AG09319 (cell line): ENCODE measurements at places on chromosomes 6 and 20.
A peak's percentile ranks its signal among the peaks of the same experiment; 100 is the strongest.

GRCh38 chr6:121533321-121533841, 97.9 kb downstream of the GJA1 start:
- DNase-seq = no peak

DNA sequence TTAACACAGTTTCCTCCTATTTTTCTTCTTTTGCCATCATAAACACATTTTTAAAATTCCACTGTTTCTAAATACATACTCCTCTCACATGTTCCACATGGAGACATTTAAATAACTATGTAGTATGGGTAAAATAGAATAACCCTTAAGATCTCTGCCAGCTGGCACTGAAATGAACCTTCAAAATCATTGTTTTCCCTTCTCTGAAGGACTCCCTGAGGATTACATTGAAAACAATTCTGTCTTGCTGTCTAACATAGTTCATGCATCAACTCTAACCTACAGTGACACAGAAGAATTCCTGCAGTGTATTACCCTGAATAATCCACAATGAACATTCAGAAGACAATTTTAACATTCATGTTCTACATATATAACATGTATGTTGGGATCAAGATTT, 1361.8 kb upstream of the CITED2 start:
- peak; percentile 29 for DNase-seq

DNA sequence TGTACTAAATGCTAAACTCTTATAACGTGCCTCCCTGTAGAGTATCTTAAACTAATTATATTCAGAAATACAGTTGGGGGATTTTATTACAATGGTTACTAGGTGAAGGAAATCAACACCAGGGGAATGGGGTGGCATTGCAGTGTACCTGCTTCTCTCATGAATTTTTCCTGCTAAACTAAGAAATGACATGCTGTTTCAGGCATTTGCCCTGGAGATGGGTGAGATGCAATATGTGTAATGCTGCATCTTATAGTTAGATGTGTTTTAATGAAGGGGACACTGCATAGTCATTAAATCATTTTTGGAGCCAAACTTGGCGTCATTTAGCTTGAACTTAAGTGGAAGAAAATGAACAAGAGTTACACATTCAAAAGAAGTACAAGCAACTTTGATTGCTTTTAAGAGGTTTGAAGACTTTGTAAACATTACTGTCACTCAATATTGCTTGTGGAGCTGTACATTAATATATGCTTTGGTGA, 4.3 kb downstream of the EYA4 start:
- no peak for DNase-seq

GRCh38 chr6:146871611-146872425, 273.0 kb downstream of the ADGB start:
- no peak for DNase-seq

DNA sequence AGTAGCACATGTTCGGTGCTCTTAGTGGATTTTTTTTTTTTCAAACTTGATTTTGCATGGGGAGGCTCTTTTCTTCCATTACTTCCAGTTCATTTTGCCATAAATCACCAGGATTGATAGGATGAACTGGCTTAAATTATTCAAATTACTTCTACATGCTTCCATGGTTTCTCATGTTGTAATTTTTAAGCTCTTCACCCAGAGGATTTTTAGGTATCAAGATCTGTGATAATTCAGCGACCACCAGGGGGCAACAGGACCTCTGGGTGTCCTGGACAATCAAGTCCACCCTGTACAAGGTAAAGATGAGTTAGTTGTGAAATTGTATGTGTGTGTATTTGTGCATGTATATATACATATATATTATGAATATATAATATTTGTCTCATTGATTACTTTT, 4.2 kb upstream of the EPHA7 start:
- no peak for DNase-seq

- DNase-seq = no peak
These were observed 1.1 kb upstream of the JAG1 start for GRCh38 chr20:10674684-10675449.

DNA sequence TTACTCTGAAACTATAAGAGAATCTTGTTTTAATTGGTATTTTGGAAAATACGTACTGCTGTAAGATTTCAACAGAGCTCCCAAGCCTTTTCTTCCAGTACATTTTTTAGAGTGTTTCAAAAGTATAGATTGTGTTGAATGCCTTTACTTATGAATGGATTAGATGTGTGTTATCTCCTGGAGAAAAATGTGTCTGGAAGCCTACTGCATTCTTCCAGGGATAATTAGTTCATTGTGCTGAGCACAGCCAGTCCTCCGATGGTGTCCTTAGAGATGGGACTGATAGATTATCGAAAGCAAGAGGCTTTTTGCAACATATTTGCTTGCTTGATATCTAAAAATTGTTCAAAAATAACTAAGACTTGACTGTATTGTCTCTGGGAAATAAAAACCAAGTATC, 114.2 kb downstream of the PLEKHG1 start:
- DNase-seq = no peak

- no peak for DNase-seq
These were observed 134.8 kb downstream of the DTNBP1 start for GRCh38 chr6:15527838-15528617.

DNA sequence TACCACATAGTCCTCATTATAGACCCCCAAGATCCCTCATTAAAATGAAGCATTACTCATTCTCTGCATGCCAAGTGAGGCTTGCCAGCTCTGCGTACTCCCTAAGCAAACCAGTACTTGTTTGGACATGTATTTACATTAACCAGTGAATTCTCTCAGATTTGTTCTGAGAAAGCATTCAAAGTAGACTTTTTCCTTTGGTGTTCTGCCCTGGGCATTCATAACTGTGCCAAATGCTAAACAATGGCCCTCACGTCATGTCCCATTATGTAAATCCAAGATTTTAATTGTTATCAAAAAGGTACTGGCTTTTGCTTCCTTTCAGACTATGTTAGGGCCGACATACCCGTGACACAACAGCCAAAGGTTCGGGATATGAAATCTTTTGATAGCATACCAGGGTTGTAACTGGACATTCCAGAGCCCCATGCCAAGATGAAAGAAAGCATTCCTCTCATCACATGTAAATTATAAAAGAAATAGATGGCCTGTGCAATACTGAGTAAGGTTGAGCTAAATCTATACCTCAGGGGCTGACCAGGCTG, 164.2 kb downstream of the ADAT2 start:
- DNase-seq = no peak

DNA sequence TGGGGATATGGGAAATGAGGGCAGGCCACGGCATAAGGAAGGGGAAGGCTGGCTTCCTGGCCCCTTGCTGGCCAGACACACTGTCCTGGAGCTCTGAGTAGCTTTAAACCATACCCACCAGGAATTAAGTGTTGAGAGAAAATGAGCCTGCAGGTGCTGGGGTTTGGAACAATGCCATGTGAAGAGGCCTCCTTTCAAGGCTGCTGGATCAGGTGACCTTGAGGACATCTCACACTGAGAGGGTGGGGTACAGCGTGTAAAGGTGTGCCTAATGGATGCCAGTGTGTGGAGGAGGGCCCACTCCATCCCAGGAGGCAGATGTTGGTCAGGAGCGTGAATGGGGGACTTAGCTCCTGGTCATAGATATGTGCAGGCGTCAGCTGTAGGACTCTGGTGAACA, 74.8 kb upstream of the MLN start:
- no peak for DNase-seq

- no peak for DNase-seq
These were observed 93.7 kb downstream of the ZFAND3 start for GRCh38 chr6:37913210-37913609.

DNA sequence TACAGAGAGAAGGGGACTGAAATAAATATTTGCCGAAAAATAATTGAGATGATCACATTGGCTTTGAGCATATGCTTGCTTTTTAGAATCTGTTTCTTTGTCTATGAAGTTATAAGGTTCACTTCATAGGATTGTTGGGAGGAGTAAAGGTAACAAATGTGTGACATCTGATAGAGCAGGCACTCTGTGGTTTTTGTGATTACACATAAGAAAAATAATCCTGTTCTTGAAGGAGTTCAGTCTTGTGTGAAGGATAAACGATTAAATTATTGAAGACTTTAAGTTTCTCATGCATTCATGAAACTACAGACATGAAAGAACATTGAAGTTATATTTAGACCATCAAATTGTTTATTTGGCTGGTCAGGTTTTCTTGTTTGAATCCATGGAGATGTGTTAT, 45.0 kb downstream of the QKI start:
- DNase-seq = no peak

GRCh38 chr6:121285041-121285440, 49.2 kb downstream of the TBC1D32 start:
- no peak for DNase-seq

GRCh38 chr6:117423754-117424153, 2.0 kb downstream of the ROS1 start:
- no peak for DNase-seq

- no peak for DNase-seq
These were observed 936.7 kb upstream of the CITED2 start for GRCh38 chr6:140311146-140311545.

- no peak for DNase-seq
These were observed 574.1 kb upstream of the CHD6 start for GRCh38 chr20:42192321-42192720.

DNA sequence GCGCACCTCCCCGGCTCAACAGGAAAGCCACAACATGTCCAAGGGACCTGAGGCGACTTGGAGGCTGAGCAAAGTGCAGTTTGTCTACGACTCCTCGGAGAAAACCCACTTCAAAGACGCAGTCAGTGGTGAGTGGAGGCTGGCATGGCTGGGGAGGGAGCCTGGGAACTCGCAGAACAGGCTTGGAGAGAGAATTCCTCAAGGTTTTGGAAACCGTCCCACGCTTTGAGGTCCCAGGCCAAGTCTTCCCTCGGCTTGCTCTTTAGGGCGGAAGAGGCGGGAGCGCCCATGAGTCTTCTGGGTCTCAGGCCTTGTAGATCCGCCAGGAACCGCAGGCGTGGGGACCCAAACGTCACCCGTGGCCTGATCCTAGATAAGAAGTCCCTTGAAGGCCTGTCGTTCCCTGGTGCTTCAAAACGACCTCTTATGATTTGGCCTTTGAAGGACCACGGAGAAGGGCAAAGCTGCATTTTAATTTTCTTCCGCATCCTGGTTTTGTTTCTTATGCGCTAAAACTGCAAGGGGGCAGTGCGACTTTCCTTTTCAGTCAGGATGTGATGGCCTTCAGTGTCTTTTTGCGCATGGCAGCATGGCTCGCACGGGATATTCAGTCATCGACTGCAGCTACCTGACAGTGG, 2.0 kb downstream of the LAMP5 start:
- DNase-seq = no peak

DNA sequence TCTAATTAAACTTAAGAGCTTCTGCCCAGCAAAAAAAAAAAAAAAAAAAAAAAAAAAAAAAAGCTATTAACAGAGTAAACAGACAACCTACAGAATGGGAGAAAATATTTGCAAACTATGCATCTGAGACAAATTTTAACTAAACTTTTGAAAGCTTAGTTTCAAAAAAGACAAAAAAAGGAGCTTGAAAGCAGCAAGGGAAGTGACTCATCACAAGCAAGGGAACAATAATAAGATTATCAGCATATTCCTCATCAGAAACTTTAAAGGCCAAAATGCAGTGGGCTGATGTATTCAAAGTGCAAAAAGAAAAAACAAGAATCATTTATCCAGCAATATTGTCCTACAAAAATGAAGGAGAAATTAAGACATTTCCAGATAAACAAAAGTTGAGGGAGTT, 158.6 kb downstream of the RNF144B start:
- DNase-seq = no peak

DNA sequence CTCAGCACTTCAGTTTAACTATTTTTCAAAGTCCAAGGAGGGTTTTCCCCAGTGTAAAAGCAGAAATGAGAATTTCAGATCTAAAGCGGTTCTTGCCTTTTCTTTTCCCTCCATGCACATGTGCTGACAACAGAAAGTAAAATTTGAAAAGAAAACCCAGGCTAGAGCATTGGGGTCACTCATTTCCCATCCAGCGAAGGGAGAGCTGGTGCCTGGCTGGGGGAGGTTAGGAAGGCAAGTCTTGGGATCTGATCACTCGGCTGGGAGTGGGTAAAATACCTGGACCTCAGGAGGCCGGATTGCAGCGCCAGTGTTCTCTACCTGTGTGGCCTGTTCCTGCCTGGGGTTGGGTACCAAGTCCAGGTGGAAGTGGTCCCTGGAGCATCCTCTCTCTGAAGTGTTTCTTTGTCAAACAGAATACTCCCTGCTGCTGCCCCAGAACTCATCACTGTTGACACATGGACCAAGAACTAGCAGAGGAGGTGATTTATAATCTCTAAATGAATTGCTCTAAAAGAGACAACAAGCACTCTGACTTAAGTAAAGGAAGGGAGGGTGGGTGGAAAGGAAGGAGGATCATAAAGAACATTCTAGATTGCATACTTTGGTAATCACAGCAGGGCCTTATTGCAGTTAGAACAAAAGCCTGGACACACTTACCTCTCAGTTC, 136.0 kb downstream of the MTHFD1L start:
- no peak for DNase-seq

DNA sequence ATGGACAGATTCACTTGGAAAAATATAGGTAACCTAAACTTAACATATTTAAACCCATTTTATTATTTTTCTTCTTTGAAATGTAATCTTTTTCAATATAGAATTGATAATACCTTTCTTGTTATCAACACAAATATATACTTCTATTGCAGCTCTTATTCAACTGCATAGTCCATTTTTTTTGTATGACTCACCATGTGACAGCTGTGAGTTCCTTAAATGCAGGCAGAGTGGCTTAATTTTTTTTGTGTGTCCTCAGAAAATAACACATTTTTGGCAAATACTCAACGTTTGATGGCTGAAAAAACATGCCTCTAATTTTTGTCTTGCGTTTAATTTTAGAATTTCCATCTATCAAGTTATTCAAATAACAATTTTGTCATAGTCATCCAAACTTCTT, 454.8 kb downstream of the PHF3 start:
- DNase-seq = no peak

GRCh38 chr6:48714250-48714649, 603.3 kb upstream of the PTCHD4 start:
- no peak for DNase-seq

- no peak for DNase-seq
These were observed 54.0 kb downstream of the NPEPL1 start for GRCh38 chr20:58746620-58747019.

DNA sequence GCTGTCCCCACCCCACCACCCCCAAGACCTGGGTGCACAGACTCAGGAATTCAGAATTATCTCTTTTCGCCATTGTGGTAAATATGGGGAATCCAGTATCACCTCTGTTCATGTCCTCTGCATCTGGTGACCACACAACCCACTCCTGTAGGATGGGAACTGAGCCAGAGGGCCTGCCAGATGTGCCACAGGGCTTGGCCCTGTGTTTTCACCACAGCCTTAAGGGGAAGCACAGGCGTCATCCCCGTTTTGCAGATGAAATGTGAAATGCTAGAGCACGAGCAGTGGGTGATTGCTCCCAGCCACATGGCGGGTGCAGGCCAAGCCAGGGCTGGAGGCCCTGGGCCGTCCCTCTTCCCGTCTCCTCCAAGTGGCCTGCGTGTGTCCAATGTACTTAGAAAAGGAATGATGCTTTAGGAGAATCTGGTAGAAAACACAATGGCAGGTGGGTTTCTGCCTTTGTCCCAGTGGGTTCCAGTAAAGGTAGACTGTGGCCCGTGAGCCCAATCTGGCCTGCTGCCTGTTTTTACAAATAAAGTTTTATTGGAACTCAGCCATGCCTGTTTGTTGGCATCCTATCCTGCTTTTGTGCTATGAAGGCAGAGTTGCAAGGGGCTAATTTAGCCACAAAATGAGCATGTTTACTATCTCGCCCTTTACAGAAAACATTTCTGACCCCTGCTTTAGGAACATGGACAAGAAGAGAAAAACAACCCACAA, 309.2 kb downstream of the CDH4 start:
- DNase-seq = no peak

- DNase-seq = no peak
These were observed 303.9 kb downstream of the CBLN4 start for GRCh38 chr20:55701467-55701866.

GRCh38 chr6:151999194-151999593, 191.7 kb downstream of the ESR1 start:
- DNase-seq = no peak
